ENCODE measurements at places on chromosomes 2 and 18. TPM values are rescaled to one million over a fixed set of nuclear protein-coding genes. Genes with fewer than 3 reads are reported as not detected.

DNA sequence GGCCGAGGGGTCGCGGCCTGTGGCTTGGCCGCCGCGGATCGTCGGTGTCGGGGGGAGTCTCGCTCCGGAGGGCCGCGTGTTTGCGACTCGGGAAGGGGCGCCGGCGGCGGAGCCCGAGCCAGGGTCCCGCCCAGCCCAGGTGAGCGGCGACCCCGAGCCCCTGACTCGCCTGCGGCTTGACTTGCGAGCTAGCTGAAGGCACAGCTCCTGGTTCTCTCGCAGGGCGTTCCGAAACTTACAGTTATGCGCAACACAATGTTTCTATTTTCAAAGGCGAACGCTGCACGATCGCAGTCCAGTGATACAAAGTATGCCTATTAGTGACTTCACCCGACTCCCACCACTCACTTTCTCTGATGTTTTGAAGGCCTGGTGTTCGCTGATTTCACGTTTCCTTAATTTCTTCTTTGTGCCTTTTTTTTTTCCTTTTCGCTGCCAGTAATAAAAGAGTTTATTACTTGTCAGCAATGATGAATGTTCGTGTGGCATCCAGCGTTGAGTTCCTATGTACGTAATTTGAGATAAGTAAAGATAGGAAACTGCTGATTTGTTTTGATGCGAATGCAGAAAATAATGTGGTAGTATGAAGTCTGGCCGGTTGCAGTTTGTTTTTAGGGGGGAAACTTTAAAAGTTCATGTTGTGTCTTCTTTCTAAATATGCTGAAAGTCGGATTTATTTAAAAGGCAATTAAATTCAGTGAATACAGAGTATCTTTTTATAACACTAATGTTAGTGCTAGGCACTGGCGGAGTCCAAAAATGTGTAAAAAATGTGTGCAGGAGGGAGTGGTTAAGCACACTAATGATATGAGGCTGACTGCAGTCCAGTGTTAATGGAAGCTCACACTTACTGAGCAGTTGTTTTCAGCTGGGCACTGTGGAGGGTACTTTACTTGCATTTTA, 706 bp downstream of the UBXN2A start:
- H3K27me3 ChIP-seq: no peaks in the 10 kb centered on the region
- peak overlapping the region; percentile 91 for H3K27ac ChIP-seq
- peaks cover 11% of the 10 kb centered on the region for H3K36me3 ChIP-seq
- H3K4me3 ChIP-seq: peak overlapping the region; percentile 100
- H3K4me1 ChIP-seq: peaks cover 22% of the 10 kb centered on the region
- peak; percentile 50 for DNase-seq

DNA sequence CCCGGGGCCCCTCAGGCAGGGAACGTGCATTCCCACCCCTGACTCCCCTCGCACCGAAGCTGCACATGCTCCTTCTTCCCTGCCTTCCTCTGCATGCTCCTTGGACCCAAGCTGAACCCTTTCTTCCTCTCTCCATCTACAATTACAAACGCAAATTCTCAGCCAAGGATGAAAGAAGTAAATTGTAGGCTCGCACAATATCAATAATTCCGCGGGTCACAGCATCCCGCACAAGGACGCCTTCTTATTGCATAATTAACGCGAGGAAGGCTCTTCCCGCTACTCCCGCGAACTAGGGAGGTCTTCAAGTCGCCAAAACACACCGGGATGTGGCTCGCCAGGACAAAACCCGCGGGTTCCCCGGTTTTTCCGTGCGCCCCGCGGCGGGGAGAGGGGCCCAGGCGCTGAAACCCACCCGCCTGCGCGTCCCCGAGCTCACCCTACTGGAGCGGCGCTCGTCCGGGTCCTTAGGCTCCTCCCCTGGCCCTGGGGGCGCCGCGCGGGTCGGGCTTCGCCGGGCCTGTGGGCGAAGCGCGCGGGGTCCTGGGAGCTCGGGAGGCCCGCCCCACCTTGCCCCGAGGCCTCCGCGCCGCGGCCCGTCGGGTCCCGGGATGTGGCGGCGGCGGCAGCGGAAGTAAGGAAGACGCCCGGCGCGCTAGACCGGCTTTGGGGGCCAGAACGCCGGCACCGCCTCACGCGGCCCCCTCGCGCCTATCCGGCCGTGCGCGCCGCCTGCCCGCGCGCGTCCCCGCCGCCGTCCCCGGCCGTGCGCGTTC, at the start of gene CHST10:
TSS of gene CHST10 (minus strand) at position 734 of the 776 bp plus-strand sequence. CDS start 10,993 bp downstream, outside the sequence.
- peak; percentile 68 for DNase-seq
- peak within 1 kb of the TSS; percentile 90 for H3K4me3 ChIP-seq
- H3K4me1 ChIP-seq: peaks cover 13% of the 10 kb centered on the region
- H3K27me3 ChIP-seq: no peaks in the 10 kb centered on the region
- peaks cover 11% of the 10 kb centered on the region for H3K36me3 ChIP-seq
- H3K27ac ChIP-seq: peak within 1 kb of the TSS; percentile 58

Gene AKAIN1
- total RNA-seq: not detected

Gene ALPI
- total RNA-seq: not detected

Gene STON1
- total RNA-seq: 8.8 TPM

DNA sequence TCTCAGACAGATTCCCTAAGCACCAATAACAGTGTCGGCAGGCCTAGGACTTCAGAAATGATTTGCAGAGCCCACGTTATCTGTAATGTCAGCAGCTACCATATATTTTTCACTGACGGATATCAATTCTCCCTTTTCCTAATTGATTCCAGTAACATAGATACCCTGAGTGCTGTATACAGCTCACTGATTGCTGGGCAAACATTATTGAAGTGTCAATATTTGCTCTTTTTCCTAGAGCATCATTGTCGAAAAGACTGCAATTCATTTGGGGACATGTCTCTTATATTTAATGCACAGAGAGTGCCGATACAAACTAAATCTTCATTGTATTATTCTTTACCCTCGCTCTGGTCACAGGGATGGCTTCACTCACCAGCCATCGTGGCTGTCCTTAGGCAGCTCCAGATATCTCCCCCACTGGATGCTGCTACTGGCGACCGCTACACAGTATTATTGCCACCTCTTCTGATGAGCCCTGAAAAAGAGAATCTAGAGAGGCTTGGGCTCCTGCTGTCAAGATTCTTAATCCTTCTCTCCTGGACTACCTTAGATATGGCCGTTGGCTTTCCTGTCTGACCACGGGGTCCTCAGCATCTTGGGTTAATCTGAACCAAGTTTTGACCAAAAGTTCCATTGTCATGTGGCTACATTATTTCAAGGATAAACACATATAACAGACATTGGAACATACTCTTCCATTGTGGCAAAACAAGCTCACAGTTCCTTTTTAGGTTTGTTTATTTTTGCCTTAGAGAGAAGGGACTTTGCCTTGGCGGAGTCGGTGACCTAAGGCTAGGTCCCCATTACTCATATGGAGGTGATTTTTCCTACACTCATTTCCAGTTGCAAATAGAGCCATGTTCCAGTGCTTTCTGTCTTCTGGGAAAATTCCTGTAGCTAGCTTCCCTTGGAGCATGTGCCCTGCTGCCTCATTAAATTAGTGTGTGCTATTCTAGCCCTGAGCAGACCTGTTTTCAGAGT, 105.4 kb downstream of the CPO start:
- peaks cover 67% of the 10 kb centered on the region for H3K4me1 ChIP-seq
- H3K4me3 ChIP-seq: no peak overlapping the region
- no peaks in the 10 kb centered on the region for H3K27me3 ChIP-seq

Gene SULT1C2
- not detected for total RNA-seq

DNA sequence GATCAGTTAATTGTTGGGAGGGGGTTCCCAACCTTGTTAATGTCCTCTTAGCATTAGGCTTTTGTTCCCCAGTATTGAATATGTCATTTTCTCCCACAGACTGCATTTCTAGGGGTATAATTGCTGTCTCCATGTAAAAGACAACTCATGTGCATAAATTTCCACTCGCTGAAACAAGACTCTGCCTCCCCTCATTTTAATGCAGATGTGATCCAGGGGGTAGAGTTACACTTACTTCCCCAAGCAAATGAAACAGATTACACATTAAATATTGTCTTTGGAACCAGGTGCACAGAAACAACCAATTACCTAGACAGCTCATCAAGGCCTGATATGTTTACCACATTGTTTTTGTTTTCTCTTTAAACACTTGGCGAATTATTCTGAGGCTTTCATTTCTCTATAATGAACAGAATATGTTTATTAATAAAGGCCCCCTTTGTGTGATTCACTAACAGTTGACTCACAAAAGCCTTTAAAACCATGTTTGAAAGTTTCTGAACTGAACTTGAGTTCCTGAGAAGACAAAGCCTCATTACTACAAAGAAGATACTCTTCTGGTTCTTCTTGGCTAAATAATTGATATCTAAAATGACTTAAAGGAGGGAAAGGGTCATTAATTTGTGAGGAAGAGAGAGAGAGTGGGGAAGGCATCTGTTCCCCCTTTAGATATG, 15.0 kb upstream of the ACVR1 start:
- 0 out of 2 replicates have a peak, but pooled peaks cover 3% of the 10 kb centered on the region for H3K27me3 ChIP-seq
- no peak overlapping the region for H3K27ac ChIP-seq
- no peak for DNase-seq
- 0 out of 2 replicates have a peak, but pooled peaks cover 3% of the 10 kb centered on the region for H3K4me1 ChIP-seq

DNA sequence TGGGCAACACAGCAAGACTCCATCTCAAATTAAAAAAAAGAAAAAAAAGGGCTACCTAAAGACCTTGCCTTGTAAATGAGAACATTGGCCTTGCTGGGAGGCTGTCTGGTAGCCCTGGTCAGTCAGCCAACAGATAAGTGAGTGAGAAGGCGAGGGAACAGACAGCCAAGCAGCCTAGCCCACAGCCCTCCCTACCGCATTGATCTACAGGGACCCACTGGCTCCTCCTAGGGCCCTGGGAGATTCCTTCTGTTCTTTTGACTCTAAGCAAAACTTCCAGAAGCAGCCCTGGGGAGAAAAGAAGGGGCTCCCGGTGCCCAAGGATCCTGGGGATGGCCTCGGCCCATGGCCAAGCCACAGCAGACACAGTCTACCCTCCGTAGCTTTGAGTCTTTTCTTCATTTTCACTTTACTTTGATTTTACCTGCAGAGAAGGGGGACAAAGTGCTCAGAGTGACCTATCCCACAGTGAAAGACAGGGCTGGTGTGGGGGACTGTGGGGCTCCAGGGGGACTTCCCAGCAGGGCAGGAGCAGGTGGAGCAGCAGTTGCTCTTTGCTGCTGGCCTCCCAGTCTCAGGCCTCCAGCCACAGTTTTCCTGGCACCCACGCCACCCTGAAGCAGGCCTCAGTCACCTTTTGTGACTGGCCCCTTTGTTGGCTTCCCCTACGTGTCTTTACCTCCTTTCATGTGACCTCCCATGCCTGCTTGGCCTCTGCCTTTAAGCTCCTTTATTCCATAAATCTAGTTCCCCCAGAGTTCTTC, 5.1 kb downstream of the CEP68 start:
- H3K4me1 ChIP-seq: peaks cover 29% of the 10 kb centered on the region
- H3K36me3 ChIP-seq: peaks cover 3% of the 10 kb centered on the region
- DNase-seq: no peak
- H3K27me3 ChIP-seq: no peaks in the 10 kb centered on the region
- H3K4me3 ChIP-seq: no peak overlapping the region
- H3K27ac ChIP-seq: no peak overlapping the region

Gene ADAM17
- total RNA-seq: 25.2 TPM

DNA sequence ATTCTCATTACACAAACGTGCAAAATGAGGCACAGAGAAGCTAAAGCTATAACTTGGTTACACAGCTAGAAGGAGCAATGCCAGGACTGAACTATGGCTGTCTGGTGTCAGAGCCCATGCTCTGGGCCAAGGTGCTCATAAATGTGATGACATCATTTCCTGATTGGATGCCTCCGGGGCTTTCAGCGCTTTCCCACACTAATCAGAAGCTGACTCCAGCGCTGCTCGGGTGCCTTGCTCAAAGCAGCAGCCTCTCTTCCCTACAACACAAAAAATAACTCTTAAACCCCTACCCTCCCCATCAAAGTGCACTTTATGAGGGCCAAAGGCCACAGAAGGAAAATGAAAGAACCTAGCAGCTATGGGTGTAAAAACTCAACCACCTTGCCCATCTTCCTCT, 90.7 kb downstream of the STK39 start:
- H3K4me1 ChIP-seq: no peaks in the 10 kb centered on the region
- H3K36me3 ChIP-seq: peaks cover 26% of the 10 kb centered on the region
- H3K4me3 ChIP-seq: no peak overlapping the region

DNA sequence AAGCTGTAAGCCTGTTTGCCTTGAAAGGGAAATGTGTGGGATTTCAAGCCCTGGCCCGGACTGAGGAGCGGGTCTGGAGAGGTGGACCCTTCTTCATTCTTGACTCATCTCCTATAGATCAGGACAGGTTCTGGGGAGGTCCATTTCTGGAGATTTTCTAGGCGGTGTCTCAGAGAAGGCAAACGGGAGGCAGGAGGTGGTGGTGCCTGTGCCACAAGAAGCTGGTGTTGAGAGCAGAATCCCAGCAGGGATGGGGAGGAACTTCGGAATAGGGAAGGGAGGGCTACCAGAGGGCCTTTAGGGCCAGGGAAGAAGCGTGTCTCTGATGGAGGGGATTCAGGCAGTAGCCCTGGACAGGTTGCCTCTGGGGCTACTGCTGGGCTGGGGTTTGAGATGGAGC, 93.0 kb downstream of the CTIF start:
- peaks cover 77% of the 10 kb centered on the region for H3K36me3 ChIP-seq
- H3K4me3 ChIP-seq: no peak overlapping the region
- no peaks in the 10 kb centered on the region for H3K27me3 ChIP-seq

- no peaks in the 10 kb centered on the region for H3K27me3 ChIP-seq
- peaks cover 27% of the 10 kb centered on the region for H3K4me1 ChIP-seq
- peaks cover 38% of the 10 kb centered on the region for H3K36me3 ChIP-seq
- DNase-seq: no peak
- peak overlapping the region; percentile 90 for H3K4me3 ChIP-seq
Measured at GRCh38 chr2:85611217-85611704, 605 bp downstream of the C2orf68 start.

Gene UPP2
- not detected for total RNA-seq

DNA sequence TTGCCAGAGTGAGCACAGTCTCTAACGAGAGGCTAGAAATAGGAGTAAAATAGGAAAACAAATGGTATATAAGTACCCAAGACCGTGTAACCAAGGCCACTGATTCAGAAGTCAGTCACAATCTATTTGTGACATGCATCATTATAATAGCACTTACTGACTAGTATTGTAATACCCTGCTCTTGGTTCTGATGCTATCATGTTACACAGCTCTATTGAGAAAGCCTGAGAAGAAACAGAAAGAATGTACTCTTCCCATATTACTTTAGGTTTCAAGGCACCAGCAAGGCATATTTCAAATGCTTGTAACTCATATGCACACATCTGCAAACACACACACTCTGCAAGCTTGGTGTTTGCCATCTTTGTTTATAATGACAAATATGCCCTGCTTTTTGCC, 746.4 kb downstream of the SLC4A3 start:
- no peaks in the 10 kb centered on the region for H3K4me1 ChIP-seq
- H3K27ac ChIP-seq: no peak overlapping the region
- H3K36me3 ChIP-seq: no peaks in the 10 kb centered on the region
- DNase-seq: no peak

- H3K4me3 ChIP-seq: 0 out of 2 replicates have a peak overlapping the region, but pooled peaks have one; percentile 5
- no peaks in the 10 kb centered on the region for H3K36me3 ChIP-seq
- peaks cover 36% of the 10 kb centered on the region for H3K4me1 ChIP-seq
- peak overlapping the region; percentile 72 for H3K27ac ChIP-seq
Measured at GRCh38 chr18:79575891-79576685, 103.5 kb upstream of the CTDP1 start.

Gene EPB41L3
- not detected for total RNA-seq

GRCh38 chr2:8540552-8541055, 141.3 kb upstream of the ID2 start:
- H3K27me3 ChIP-seq: no peaks in the 10 kb centered on the region
- H3K4me3 ChIP-seq: no peak overlapping the region
- H3K4me1 ChIP-seq: peaks cover 25% of the 10 kb centered on the region
- no peak for DNase-seq

- no peak for DNase-seq
- no peaks in the 10 kb centered on the region for H3K4me1 ChIP-seq
- no peak overlapping the region for H3K27ac ChIP-seq
- H3K36me3 ChIP-seq: peaks cover 20% of the 10 kb centered on the region
- no peaks in the 10 kb centered on the region for H3K27me3 ChIP-seq
Measured at GRCh38 chr2:101040761-101041160, 38.7 kb downstream of the RPL31 start.

Gene FABP1
- not detected for total RNA-seq

Gene ITGAV
- total RNA-seq: 234 TPM

Gene GPR75
- total RNA-seq: 2.3 TPM
